Effector CD8-positive, alpha-beta T cell (primary cell): ENCODE measurements at places on chromosomes 5 and 9.

GRCh38 chr9:131457746-131458145 lies 45.0 kb upstream of the POMT1 start:
- no peak for DNase-seq

GRCh38 chr9:9905736-9906135 lies 707.1 kb downstream of the PTPRD start:
- no peak for DNase-seq

DNA sequence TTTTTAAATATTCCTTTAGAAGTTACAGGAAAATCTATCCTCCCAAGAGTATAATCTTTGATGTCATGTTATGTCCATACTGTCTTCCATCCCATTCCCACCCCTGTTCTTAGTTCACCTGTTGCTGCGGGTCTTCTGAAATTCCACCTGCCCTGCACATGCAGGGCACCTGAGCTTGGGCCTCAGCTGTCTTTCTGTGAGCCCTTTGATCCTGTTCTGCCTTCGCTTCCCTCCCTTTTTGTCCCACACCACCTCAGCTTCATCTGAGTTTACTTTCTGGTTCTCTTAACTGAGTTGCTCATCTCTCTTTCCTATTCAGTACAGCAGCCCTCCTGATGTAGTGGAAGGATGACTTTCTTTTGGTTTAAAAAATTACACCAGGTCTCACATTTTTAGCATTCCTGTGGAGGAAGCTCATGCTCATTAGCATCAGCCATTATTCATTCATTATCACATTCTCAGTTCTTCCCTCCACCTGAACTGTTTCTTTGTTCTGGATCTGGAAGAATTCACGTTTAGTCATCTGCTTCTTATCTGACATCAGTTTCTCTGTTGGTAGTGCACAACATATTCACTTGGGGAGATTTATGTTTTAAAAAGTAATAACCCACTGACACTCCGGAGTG lies 211.0 kb downstream of the ADCY2 start:
- no peak for DNase-seq

- DNase-seq, result no peak
Measured at GRCh38 chr5:149724130-149724840, 5.8 kb upstream of the PPARGC1B start.

DNA sequence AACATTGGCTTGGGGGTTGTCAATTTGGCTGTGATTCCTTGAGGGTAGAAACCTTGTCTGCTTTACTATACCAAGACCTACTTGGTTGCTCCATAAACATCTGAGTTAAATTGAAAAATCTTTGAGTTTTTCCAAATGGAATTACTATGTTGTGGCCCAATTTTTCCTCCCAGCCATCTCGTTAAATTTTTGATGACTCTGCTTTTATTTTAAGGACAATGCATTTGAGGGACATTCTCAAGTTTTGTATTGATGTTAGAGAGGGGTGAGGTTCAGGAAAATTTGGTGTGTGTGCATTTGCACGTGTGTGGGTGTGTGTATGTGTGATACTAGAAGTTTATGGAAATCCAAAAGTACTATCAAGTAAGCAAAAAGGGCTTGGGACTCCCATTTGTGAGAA lies 491.4 kb upstream of the KLF4 start:
- no peak for DNase-seq

DNA sequence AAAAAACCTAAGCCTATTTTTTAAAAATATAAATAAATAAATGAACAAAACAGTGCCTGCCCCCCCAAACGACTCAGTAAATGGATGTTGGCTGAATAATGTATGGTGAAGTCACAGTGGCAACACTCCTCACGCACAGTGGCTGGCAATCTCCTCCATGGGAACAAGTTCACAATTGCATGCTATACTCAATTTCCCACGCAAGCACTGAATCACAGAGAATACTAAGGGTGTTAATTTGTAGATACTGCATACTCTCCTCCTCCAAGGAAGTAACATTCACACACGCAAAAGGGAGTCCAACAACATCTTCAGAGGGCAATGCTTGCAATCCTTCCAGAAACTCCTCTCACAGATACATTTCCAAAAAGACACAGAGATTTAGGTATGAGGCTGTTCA lies 47.5 kb downstream of the SERINC5 start:
- DNase-seq, result no peak

GRCh38 chr5:15487228-15487627 lies 12.8 kb upstream of the FBXL7 start:
- no peak for DNase-seq

- DNase-seq, result no peak
Measured at GRCh38 chr5:79800979-79801827, 111.6 kb downstream of the CMYA5 start.

DNA sequence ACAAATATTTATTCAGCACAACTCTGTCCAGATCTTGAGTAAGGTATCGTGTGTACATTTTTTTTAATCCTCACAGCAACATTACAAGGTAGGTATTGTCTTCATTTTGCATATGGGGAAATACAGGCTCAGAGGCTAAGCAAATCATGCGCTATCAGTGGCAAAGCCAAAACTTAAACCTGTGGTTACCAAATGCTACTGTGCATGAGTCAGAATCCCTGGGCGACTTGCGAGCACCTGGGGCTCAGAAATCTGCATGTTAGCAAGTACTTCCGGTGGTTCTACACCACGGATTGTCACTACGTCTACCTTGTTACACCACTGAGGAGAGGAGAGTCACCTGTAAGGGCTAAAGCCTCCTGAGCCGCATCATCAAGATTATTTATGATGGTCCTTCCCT lies 21.3 kb downstream of the C5orf58 start:
- DNase-seq, result peak; percentile 30

- DNase-seq, result no peak
Measured at GRCh38 chr9:110170357-110171257, 37.4 kb downstream of the C9orf152 start.

- no peak for DNase-seq
Measured at GRCh38 chr9:82890865-82891264, 172.1 kb downstream of the RASEF start.

- DNase-seq, result no peak
Measured at GRCh38 chr9:38186404-38187115, 117.5 kb upstream of the SHB start.
